ENCODE measurements at places on chromosomes 12 and 14.

DNA sequence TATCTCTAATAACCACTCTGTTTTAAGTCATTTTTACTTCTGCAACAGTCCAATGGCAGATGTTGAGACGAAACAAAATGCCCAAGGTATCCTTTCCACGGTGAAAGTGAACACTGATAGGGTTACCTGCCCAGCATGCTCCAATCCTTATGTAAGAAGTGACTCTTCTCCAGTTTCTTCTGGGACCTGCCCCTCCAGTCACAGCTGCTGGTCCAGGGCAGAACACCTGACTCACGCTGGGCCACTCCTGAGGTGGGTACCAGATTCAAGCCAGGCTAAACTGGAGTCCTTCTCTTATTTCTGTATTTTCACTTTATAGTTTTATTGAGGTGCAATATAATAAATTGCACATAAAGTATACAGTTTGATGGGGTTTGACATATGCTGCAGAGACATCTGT is 16.7 kb downstream of the NT5DC3 start:
- no peak for DNase-seq

DNA sequence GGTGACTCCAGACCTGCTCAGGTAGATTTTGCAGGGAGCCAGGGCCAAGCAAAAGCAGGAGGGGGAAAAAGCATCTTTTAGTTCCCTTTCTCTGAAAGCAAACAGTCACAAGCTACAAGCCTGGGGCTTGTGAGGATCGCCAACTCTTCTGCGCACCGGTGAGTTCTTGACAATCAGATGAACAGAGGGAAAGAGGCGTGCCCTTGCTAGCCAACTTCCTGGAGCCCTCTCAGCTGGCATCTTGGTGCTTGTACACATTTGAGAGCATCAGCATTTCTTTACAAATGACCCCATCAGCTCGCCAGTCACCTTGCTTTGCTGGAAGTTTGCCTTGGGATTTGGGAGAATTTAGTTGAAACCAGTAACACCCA is 55.5 kb downstream of the ZNF664 start:
- no peak for DNase-seq

DNA sequence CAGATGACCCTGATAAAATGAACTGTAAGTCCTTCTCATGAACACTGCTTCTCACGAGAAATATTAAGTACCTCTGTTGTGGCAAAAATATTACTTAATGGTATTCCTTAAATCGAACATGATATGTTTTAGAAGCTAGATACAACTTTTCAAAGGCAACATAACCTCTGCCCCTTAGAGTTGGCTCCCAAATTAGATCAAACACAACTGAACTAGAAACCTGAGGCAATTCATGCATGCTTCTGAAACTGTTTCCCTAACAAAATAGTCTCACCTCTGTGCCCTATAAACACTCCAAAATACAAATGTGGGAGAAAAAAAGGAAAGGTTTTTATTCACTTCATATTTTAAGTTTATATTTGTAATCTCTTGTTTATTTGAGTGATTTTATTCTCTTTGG is 121.6 kb downstream of the SLC16A7 start:
- DNase-seq: no peak

GRCh38 chr12:91910871-91911388 is 234.7 kb downstream of the BTG1 start:
- DNase-seq: no peak

GRCh38 chr12:122984612-122985337 is 4.3 kb downstream of the ARL6IP4 start:
- no peak for DNase-seq

- DNase-seq: no peak
These were observed 6.5 kb downstream of the KRT5 start for GRCh38 chr12:52513736-52514135.

GRCh38 chr12:43291516-43291915 is 260.5 kb downstream of the ADAMTS20 start:
- DNase-seq: no peak

GRCh38 chr12:51449580-51450246 is 25.1 kb downstream of the SLC4A8 start:
- DNase-seq: no peak

DNA sequence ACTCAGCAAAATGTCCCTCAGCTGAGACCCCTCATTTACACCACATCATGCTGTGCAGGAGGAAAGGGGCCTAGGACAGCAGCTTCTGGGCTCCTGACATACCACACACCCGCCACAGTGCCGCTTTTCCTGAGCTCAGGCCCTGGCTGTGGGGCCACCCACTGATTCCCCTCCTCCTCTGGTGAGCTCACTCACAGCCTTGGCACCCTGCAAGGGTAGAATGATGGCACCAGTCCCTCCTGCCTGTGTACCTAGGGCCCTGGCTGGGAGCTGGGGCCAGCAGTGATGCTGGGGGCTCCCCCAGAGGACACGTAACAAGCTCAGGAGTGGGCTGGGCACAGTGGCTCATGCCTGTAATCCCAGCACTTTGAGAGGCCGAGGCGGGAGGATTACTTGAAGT is 44.4 kb downstream of the PLEKHD1 start:
- no peak for DNase-seq

DNA sequence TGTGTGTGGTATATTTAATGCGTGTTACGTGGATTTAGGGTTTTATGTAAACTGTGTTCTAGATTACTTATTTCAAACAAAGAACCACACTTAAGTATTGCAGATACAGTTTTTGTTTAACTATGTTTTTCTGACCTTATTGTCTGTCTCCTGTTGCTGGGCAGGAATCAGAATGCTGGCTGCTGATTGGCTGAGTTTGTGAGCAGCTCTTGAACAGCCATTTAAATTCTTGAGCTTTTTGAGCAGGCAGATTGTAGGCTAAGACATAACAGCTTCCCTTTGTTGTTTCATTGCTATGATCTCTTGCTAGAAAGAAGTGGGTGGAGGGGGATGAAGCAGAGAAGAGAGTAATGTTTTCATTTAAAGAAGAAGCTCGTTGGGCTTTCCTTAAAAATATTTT is 52.2 kb downstream of the ATF7IP start:
- DNase-seq: peak; percentile 86

DNA sequence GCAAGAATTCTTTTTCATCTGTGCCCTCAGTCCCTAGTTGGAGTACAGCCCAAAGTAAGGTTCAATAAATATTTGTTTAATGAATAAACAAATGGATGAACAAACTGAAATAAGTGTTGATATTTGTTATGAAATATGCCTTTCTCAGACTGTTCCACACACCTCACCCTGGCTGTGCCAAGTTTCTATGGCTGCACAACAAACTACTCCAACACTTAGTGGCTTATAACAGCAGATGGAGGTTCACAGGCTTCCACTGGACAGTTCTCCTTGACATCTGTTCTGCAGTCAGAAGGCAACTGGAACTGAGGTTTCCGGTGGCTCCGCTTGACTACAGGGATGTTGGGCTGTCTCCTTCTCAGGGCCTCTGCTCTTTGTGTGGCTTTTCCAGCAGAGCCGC is 197.1 kb downstream of the RGS6 start:
- no peak for DNase-seq

- no peak for DNase-seq
These were observed 11.9 kb upstream of the TC2N start for GRCh38 chr14:91879196-91879595.

- no peak for DNase-seq
These were observed 29.6 kb downstream of the CCDC92 start for GRCh38 chr12:123942911-123943648.

DNA sequence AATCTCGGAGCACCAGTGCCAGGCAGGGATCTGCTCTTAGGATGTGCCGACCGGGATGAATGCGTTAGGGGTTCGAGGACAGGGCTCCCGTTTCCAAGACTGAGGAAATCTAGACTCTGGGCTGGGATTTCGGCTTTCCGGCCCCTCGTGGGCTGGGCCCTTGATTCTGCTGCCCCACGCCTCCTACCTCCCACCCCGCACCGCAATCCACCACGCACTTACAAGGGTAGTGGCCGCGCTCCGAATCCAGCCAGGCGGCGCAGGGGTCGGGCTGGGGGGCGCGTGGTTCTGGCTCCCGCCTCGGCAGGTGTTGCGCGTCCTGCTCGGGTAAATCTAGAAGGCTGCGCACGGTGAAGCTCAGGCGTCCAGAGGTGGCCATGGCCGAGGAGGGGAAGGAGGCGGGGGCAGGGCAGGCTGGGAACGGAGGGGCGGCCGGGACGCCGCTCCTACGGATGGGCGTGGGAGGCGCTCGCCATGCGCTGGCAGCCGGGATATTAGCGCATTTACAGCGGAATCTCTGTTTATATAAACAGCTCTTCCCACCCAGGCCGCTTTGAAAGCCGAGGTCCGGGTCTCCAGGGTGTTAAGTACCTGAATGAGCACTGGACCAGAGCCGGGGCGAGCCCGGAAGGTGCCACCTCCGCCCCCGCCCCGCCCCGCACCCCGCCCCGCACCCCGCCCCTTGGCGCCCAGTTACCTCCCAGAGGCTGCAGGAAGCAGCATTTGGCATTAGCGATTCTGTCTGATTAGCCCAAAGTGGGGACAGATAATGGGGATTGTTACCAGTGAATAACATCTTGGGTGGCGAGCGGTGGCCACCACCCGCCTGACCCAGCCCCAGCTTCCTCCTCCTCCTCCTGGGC is at the start of gene NKX2-8:
Gene NKX2-8, minus strand, starts transcription at position 604 of the 863 bp plus-strand sequence. Its CDS starts 225 bp downstream, at position 379.
- peak; percentile 7 for DNase-seq

DNA sequence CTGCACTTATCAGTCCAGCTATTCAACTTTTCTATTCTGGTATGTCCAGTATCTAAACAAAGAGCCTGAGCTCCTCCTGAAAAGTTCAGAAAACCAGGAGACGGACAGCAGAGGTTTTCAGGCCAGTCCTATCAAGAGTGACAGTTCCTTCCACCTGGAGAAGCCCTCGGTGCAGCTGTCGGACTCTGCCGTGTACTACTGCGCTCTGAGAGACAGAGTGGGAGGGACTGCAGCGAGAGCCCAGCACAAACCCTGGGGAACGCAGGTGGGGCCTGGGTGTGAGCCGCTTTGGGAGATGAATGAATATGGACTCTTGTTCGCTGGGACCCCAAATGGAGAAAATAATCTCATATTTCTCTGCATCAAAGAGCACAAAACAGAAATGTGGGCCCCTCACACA is 329.8 kb upstream of the OR4E1 start:
- DNase-seq: peak; percentile 53

GRCh38 chr12:122947352-122947792 is 18.9 kb downstream of the ABCB9 start:
- no peak for DNase-seq

DNA sequence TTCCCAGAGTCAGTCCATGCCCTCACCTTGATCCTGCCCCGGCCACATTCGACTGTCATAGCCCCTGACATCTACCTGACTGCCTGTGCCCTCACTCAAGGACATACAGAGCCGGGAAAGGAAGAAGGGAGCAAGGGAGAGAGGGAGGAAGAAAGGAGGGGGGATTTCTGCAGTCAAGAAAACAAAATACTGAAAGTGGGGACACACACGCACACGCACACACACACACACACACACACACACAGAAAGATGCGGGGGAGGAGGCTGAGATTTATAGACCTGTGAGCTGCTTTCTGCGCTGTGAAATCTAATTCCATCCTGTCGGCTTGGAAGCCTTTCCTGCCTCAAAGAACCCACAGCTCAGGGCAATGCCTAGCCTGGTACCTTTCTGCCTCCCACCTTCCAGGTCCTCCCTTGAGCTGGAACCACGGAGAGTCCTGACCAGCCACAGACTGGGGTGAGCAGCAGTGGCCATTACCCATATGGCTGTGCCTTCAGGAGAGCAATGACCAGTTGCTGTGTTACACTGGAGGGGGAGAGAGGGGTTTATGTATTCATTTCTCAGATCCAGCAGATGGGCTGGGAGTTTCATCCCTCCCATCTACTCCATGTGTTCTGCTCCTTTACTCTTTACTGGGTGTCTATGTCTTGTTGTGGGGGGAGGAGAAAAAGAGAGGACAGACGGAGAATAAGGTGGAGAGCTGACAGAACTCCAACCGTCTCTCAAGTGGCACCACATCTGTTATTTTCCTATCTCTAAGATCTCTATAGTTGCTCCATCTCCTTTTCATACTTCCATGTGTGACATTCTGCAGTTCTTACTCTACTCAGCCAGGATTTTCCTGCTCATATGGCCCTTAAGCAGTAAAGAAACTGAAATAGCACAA is 12.9 kb downstream of the C14orf93 start:
- peak; percentile 24 for DNase-seq

- no peak for DNase-seq
These were observed 423.0 kb downstream of the DIO2 start for GRCh38 chr14:79788346-79788745.

DNA sequence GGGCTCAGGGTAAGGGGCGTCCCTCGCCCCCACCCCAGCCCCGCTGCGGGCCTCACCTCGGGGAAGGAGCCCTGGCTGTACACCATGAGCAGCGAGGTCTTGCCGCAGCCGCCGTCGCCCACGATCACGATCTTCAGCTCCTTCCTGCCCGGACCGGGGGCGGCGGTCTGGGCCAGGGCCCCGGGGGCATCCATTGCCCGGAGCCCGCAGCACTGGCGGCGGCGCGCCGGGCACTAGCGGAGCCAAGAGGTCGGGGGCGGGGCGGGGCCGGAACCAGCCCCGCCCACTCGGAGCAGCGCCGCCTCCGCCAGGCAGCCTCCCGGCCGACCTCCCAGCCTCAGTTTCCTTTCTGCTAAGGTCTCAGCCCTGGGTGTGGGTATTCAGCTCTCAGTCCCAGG is at the start of gene RHOF:
Gene RHOF, minus strand, starts transcription at position 249 of the 398 bp plus-strand sequence. Its CDS starts 55 bp downstream, at position 194.
- DNase-seq: peak; percentile 89

GRCh38 chr14:101972126-101972866 is 7.9 kb downstream of the DYNC1H1 start:
- no peak for DNase-seq

- no peak for DNase-seq
These were observed 24.6 kb upstream of the ITPR2 start for GRCh38 chr12:26857465-26858176.

DNA sequence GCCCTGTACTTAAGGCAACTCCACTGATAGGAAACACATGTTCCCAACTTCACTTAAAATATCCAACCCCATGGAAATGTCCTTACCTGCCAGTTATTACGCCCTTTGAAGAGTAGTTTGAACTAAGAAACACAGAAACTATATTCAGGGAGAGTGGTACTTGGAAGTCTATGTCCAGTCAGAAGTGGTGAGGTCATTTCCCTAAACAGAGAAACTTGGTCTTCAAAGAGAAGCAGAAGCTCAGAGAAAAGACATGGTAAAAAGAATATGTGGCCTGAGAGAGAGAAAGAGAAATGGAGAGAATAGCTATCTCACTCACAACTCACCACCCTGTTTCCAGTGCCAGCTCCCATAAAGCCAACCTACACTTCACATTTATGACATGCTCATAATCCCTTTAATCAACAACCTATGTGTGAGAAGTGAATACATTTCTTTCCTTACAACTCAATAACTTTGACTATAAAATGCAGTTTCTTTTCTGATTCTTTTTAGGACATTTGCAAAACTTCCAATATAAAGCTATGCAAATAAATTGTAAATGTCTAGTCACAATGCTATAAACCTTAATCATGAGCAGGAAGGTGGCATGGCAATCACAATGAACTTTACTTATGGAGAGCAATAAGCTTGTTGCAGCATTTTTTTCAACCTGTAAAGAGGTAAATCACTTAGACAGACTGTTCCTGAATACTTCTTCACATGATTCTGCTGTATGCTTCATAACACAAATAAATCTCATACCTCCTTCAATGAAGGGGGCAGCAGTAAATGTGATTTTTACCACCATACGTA is 67.1 kb downstream of the CPNE8 start:
- DNase-seq: no peak

GRCh38 chr14:58299401-58300330 is 1.3 kb downstream of the ARID4A start:
- peak; percentile 33 for DNase-seq

- peak; percentile 57 for DNase-seq
These were observed 5.8 kb downstream of the KMT5A start for GRCh38 chr12:123389560-123390351.

- DNase-seq: peak; percentile 54
These were observed 5.8 kb upstream of the LRP10 start for GRCh38 chr14:22865424-22866405.

All from activated CD4-positive, alpha-beta T cell treated with anti-CD3 and anti-CD28 coated beads for 36 hours (primary cell).